Ascending aorta (tissue), 2 donors: ENCODE measurements at places on chromosomes 6 and 20. TPM values are rescaled to one million over a fixed set of nuclear protein-coding genes. Genes with fewer than 3 reads are reported as not detected.

The SERPINB1 gene
- total RNA-seq: 14.0 TPM

The SOX12 gene
- 6.2 TPM for total RNA-seq

The SRSF6 gene
- 23.9 TPM for total RNA-seq

The RBBP8NL gene
- not detected for total RNA-seq

The OPN5 gene
- not detected for total RNA-seq

The ADGRF5 gene
- 29.6 TPM for total RNA-seq

The VNN1 gene
- not detected for total RNA-seq

The LST1 gene
- 21.4 TPM for total RNA-seq

The GPX5 gene
- not detected for total RNA-seq

The FAM83C gene
- not detected for total RNA-seq

The RSPO3 gene
- total RNA-seq: 0.53 TPM

The HLA-DQA2 gene
- total RNA-seq: 2.2 TPM

The RIMS4 gene
- 4.0 TPM for total RNA-seq

The NRN1 gene
- total RNA-seq: 40.8 TPM

The PHACTR3 gene
- not detected for total RNA-seq

The GGTLC1 gene
- total RNA-seq: not detected

The PKHD1 gene
- total RNA-seq: not detected

The RAET1G gene
- total RNA-seq: not detected

The SYCP2L gene
- 0.32 TPM for total RNA-seq

The GPR63 gene
- total RNA-seq: 0.85 TPM

The PTCHD4 gene
- total RNA-seq: 0.32 TPM

The FHL5 gene
- total RNA-seq: 128 TPM

The GMPR gene
- total RNA-seq: 18.4 TPM

The PRR3 gene
- total RNA-seq: 25.0 TPM

The PBOV1 gene
- total RNA-seq: not detected

The SLC52A3 gene
- total RNA-seq: 3.0 TPM

The HTR1E gene
- total RNA-seq: not detected

The NR2E1 gene
- not detected for total RNA-seq

The PTK6 gene
- total RNA-seq: not detected

The SPATS1 gene
- not detected for total RNA-seq

The DDAH2 gene
- 150 TPM for total RNA-seq

The OR2H1 gene
- not detected for total RNA-seq

The HEY2 gene
- total RNA-seq: 0.32 TPM

The MOG gene
- not detected for total RNA-seq

The ERVFRD-1 gene
- total RNA-seq: not detected

The MSH5 gene
- total RNA-seq: 17.7 TPM

The ELOVL4 gene
- 6.4 TPM for total RNA-seq

The TAF4 gene
- 166 TPM for total RNA-seq

The NMBR gene
- not detected for total RNA-seq

The VSTM2L gene
- total RNA-seq: 1.1 TPM

The SLC4A11 gene
- total RNA-seq: 1.6 TPM

The VSX1 gene
- not detected for total RNA-seq

The CAGE1 gene
- not detected for total RNA-seq

The SRSF12 gene
- 0.53 TPM for total RNA-seq

The PDCD2 gene
- total RNA-seq: 263 TPM

The AKAP12 gene
- total RNA-seq: 53.9 TPM

The ISM1 gene
- total RNA-seq: 60.1 TPM

The STMND1 gene
- total RNA-seq: not detected

The ID4 gene
- total RNA-seq: 103 TPM
